Activated naive CD4-positive, alpha-beta T cell (primary cell): ENCODE measurements at places on chromosomes 16 and 17.

- no peak for DNase-seq
These were observed 2.2 kb downstream of the TFAP4 start for GRCh38 chr16:4270595-4270994.

DNA sequence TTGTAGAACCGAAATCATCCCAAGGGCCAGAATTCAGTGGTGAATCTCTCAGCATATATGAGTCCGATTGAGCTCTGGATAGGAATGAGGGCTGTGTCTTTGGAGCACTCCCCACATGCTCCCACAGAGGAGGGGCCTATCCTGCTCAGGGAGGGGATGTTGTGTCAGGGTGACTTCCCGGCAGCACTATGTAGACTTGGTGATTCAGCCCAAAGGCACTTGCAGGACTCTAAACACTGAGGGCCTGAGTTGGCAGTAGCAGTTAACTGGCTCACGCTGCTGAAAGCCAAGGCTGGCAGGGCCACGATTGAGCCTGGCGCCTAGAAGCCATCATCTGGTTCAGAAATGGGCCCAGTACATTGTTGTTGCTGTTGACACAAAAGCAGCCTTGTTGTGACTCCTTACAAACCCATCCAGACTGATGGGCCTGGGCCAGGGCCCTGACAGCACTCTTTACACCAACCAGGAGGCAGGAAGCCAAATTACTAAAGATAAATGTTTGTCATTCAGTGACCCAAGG is 31.9 kb downstream of the NMT1 start:
- no peak for DNase-seq

DNA sequence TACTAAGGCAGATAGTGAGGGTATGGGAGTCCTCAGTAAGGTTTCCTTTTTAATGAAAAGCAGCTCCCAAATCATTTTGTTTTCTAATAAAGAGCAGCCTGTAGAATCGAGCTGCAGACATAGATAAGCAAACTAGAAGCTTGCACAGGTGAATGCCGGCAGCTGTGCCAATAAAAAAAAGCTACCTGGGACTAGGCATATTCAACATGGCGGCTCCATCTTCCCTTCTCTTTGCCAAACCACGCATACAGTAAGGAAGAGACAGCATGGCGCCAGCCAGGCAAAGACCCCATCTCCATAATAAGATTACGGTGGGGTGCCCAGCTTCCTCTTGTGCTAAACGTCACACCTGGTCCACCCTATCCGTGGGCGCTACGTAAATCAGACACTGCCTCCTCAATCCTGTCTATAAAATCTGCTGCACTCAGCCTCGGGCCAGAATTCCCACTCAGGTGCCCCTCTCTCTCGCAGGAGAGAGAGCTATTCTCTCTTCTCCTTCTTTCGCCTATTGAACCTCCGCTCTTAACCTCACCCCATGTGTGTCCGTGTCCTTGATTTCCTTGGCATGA is 92.7 kb upstream of the FA2H start:
- DNase-seq = no peak

DNA sequence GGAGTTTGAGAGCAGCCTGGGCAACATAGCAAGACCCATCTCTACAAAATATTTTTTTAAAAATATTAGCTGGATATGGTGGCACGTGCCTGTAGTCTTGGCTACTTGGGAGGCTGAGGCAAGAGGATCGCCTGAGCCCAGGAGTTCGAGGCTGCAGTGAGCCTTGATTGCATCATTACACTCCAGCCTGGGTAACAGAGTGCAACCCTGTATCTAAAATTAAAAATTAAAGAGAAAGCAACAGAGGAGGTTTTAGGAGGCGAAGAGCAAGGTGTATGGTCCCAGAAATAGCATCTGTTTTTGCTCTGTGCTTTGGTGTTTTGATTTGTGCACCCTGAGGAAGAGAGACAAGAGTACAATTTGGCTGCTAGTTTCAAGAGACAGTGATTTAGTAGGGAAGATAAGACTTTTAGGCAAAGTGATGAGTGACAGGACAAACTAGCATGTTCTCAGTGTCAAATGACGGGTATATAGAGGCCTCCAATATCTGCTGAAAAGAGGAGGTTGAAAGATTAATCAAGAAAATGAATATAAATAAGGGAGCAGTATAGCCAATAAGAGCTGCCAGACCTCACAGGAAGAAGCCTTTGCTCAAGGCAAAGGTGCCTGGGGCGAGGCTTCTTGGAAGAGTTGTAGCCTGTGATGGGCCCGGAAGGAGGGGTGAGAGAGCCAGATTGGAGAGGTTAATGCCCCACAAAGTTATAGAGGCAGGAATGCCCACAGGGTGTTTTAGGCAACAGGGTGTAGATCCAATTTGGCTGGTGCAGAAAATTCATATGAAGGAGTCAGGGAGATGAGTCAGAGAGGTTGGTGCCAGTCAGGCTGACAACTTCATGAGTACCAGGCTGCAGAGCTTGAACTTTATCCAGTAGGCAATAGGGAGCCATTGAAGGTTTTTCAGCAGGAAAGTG is 11.4 kb downstream of the HLF start:
- no peak for DNase-seq

DNA sequence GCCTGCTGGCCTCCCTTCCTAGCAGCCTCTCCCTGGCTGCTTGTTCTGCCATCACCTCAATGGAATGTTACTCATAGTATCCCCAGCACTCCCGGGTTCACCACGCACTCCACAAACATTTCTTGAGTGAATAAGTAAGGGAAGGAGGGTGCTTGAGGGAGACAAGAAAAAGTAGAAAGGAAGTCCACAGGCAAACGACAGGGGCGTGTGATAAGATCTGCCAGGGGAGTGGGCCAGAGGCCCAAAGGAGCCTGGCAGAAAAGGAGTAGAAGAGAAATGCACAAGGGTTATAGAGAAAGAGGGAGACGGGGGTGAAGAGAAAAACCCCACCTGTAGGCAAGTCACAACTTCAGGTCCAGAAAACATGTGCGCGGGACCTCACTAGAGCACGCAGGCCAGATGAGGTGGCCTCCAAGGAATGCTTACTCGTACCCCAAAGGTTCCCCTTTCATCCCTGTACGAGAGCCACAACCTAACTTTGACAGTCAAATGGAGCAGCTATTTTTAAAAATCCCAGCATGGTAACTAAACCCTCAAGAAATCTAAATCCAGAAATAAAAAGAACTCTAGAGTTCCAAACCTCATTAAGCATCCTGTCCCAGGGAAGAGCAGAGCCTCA is 6.6 kb downstream of the ZDHHC7 start:
- DNase-seq = no peak

- no peak for DNase-seq
These were observed 698.2 kb downstream of the MAF start for GRCh38 chr16:78902321-78902720.

DNA sequence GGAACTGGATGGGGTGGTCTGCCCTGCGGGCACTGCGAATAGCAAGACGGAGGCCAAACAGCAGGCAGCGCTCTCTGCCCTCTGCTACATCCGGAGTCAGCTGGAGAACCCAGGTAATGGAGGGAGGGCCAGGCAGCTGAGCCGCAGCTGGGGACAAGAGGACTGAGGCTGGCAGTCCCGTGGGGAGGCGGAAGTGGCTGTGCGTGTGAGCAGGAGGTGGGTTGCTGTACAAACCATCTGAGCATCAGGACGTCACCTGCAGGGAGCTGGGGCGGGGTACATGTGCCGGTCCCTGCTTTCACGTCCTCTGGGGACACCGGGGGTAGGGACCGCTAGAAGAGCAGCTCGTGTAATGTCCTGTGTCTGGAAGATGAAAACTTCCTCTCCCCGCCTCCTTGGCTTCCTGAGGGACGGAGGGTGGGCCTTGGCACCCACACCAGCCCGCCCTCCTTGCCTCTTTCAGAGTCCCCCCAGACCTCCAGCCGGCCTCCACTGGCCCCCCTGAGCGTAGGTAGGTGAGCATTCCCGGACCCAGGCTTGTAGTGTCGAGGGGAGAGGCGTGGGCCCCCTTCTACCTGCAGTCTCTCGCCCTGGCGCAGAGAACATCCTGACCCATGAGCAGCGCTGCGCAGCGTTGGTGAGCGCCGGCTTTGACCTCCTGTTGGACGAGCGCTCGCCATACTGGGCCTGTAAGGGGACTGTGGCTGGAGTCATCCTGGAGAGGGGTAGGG is 3.7 kb downstream of the ADAD2 start:
- DNase-seq = peak; percentile 18

GRCh38 chr17:51908841-51909537 is 249.5 kb downstream of the CA10 start:
- no peak for DNase-seq

- DNase-seq = no peak
These were observed 107.5 kb downstream of the METRNL start for GRCh38 chr17:83186751-83187421.

DNA sequence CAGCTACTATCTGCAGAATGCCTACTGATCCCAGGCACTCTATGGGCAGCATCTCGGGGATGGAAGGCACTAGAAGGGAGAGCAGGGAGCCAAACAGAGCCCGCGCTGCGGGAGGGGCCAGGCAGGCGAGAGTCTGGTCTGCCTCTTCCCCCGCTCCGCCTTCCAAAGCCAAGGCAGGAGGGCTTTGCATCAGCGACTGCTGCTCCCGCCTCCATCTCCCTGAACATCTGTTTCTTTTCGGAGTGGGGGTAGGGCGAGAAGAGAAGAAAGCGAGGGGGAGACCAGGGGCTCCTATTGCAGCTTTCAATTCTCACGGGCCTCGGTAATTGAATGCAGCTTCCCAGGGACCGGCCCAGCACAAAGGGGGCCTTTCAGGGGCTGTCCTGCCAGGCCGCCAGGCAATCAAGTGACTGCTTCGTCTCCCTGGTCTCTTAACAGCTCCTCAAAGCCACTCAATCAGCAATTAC is 31.4 kb upstream of the CDC42EP4 start:
- no peak for DNase-seq

DNA sequence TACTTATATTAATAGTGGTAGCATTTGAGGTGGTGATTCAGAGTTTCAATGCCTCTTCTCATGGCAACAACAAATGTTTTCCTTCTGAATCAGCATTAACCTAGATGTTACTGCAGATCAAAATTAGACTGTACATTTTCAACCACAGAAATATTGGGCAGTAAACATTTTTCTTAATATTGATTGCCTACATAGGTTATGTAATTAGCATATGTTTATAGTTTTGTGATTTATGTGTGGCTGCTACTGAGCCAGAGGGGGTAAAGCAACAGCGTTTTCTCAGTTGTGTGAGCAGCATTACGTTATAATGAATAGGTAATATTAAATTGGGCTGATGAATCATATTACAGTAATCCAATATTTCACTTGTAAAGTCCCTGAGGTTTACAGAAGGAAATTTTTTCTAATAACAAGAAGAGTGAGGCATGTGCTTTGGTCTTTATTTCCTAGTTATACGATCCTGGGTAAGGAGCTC is 18.8 kb upstream of the BMERB1 start:
- DNase-seq = no peak

DNA sequence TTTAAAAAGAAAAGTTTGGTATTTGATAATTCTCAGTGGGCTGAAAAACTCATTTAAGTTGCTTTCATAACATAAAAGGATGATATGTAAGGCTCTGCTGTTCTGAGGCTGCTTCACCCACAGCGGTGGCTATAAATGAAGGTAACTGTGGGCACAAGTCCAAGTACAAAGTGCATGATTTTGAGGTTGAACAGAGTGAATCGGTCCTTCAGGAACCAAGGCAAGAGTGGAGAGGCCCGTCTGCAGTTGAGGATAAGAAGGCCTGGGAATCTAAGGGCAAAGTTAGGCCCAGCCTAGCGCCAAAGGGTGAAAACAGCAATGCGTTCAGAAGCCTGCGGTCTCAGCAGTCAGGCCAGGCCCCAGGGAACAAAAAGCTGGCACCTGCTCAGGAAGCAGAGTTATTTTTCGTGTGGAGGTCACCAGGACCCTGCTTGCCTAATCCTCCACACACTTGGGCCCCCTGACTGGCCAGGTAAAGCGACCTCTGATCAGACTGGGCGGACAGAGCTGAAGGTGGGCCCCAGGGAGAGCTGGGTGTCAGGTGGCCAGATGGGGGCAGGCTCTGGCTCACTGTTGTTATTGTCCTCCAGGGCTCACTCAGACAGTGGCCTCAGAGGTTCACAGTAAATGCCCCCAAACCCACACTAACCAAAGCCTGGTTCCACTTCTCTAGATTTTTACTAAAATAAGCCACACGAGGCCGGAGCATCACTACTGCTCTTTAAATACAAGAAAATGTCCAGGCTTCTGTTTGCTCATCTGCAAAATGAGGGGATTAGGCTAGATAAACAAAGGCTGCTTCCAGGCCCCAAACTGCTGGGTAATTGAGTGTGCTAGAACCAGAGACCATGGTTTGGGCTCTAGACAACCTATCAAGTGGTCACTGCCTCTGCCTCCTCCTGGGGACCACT is 46.5 kb downstream of the TEX2 start:
- DNase-seq = no peak

GRCh38 chr17:17387498-17388362 is 84.6 kb downstream of the NT5M start:
- DNase-seq = no peak

- DNase-seq = no peak
These were observed 62.4 kb downstream of the ZNF778 start for GRCh38 chr16:89279666-89280481.

DNA sequence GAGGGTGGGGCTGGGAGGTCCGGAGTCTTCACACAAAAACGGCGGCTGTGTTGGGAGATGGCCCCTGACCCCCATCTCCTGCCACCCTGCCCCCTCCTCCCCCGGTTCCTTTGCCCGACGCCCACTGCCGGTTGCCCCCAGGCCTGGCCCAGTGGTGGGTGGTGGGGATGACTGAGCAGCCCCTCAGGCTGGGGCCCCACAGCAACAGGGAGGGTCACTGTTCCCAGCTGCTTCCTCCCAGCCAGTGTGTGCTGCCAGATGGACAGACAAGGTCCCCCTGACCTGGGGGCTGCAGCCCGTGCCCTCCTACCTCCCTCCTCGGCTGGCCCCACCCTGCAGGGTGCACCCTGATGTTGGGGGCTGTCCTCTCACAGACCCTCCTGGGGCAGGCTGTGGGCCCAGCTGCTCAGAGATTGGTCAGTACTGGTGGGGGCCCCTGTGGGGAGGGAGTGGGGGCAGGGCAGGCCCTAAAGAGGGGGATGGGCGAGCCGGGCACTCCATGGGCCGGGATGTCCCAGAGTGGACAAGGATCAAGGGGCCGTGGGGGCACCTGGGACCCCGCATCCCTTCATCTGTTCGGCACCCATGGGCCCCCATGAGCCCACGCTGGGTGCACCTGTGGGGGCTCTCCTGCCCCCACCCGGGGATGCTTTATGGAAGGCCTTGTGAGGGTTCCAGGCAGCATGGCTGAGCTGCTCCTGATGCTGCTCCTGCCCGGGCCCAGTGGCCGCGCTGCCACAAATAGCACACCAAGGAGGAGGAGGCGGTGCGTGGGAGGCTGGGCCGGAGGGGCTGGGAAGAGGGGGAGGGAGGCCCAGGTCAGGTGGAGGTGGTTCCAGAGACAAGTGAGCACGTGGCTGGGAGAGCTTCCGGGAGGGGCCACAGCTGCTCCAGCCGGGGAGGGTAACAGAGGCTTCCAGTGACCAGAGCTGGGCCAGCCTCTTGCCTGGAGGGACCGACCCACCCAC is 5.1 kb downstream of the C1QTNF8 start:
- DNase-seq = no peak

- no peak for DNase-seq
These were observed 66.9 kb downstream of the MYO18A start for GRCh38 chr17:29113334-29113733.

- no peak for DNase-seq
These were observed 60.2 kb upstream of the ARHGAP44 start for GRCh38 chr17:12729086-12729485.
